Activated CD8-positive, alpha-beta memory T cell treated with anti-CD3 and anti-CD28 coated beads, Interleukin-2, amount 10 ng/mL, durations not matched to agents 7 days and 5 days (primary cell): ENCODE measurements at places on chromosomes 13 and 19. TPM values are rescaled to one million over a fixed set of nuclear protein-coding genes. Genes with fewer than 3 reads are reported as not detected.

GRCh38 chr19:13975870-13976269 is 23.6 kb downstream of the DCAF15 start:
- no peak for DNase-seq

DNA sequence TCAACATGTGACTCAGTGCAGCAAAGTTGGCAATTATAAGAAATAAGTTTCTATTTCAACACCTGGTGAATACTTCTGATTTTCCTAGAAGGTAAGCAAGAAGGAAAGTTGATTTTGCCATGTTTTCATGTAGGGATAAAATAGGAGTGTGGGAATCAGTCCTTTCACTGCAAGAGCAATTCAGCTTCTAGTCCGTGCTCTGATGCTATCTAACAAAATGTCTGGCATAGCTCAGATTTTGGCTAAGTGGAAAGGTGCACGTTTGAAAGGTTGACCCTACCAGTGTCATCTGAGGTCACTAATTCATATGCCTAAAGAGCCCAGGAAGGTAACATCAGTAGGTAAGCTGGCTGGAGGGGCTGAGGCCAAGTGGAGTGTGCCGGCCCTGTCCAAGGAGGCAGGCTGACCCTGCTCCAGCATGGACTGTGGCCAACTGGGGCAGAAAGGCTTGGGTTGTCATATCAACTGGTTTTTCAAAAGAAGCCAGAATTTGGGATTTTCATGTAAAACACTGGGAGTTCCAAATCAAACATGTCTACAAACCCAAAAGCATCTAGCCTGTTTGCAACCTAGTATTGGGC is 38.9 kb upstream of the MEDAG start:
- DNase-seq, result no peak

Gene C1QTNF9B
- not detected for total RNA-seq

Gene UBE2L5
- total RNA-seq, result not detected
